ENCODE measurements at places on chromosomes 7 and 10.

DNA sequence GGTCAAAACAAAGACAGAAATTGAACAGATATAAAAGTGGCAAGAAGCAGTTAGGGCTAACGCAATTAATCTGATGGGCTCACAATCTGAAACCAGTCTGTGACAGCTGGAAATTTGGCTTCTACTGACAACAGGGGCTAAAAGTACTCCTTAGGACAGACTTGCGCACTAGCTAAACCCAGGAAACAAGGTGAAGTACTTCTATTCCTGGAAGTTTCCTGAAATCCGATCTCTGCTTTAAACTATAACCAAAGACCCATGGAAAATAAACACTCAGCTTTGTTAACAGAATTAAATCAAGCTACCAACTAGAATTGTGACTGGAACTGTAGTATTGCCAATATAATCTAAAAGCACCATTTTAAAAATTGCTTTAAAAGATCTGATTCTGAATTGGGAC lies 520.2 kb upstream of the ZWINT start:
- DNase-seq, result no peak

- no peak for DNase-seq
These were observed 48.4 kb downstream of the TBC1D12 start for GRCh38 chr10:94450782-94451181.

GRCh38 chr10:106557053-106557452 lies 607.5 kb downstream of the SORCS1 start:
- DNase-seq, result no peak

DNA sequence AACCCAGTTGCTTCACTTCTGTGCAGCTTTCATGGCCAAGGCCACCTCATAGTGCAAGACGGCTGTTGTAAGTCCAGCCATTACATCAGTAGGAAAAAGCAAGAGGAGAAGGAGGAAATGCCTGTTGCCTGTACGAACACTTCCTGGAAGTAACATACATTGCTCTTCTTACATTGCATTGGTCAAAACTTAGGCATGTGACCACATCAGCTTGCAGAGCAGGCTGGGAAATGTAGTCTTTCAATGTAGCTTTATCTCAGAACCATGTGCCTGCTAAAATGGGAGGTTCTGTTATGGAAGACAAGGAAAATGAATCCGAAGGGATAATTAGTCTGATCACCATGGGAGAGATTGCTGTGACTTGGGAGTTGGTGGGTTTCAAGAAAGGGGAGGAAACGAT lies 4.3 kb downstream of the SLC29A3 start:
- DNase-seq, result peak; percentile 36

Measured in CD4-positive, alpha-beta T cell treated with Interleukin-21 for 1 hour (primary cell).